NCI-H2081 (cell line): ENCODE measurements at places on chromosomes 5 and 9.

- no peak for DNase-seq
Measured at GRCh38 chr5:33494466-33494865, 53.7 kb downstream of the TARS1 start.

GRCh38 chr5:54563083-54563761 is 45.7 kb downstream of the SNX18 start:
- no peak for DNase-seq

- no peak for DNase-seq
Measured at GRCh38 chr9:109652971-109653370, 127.0 kb upstream of the PALM2AKAP2 start.

- DNase-seq: no peak
Measured at GRCh38 chr5:11311272-11311671, 550.2 kb upstream of the DAP start.
